ENCODE measurements at places on chromosomes 1 and 21.

GRCh38 chr1:154081386-154082126 is 73.3 kb downstream of the NUP210L start:
- no peaks in the 10 kb centered on the region for H3K36me3 ChIP-seq
- H3K27me3 ChIP-seq: no peaks in the 10 kb centered on the region
- no peak for DNase-seq

DNA sequence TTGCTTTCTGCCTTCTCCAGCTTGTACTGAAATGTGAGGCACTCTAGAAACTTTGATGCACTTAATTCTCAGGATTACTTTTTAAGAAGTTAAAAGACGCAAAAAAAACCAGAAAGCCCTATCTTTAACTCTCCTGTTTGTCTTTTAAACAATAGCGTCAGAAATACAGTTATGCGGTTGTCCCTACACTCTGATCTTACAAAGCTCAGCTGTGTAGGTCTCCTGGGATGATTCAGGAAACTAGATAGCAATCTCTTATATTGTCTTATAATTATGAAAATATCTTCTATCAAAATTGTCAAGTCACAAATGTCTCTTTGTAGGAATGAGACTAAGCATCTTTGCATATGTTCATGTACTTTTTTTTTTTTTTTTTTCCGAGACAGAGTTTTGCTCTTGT is 26.9 kb upstream of the RCAN3 start:
- no peaks in the 10 kb centered on the region for H3K36me3 ChIP-seq
- no peak overlapping the region for H3K4me3 ChIP-seq
- no peak for DNase-seq
- H3K27ac ChIP-seq: no peak overlapping the region
- H3K27me3 ChIP-seq: no peaks in the 10 kb centered on the region

DNA sequence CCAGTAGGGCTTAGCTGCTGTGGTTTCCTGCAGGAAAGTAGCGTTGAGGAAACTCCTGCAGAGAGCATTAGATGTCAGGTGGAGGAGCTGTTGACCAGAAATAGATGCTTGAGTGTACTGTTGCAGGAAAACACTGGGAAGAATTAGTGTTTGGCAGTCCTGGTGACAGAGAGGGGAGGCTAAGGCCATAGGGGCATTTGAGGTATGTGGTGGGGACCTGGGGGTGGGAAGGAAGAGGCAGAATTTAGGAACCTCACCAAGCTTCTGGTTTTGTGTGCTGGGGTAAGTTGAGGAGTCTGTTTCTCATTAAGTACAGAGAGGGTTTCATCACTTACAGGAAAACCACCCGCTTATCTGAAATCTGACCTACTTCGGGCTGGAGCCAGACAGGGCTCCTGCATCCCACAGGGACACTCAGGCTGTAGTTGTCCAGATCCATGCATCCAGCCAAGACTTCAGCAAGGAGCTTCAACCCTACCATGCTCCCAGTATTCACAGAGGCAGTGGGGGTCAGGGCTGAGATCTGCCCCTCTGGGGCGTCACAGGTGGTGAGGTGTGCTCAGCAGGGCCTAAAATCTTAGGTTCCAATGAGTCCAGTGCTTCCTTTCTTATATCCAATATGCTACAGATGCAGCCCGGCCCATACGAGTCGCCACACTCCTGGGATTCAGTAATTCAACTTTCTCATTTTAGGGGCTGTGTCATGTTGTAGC is 15.1 kb downstream of the SH2D2A start:
- no peaks in the 10 kb centered on the region for H3K27me3 ChIP-seq
- no peak overlapping the region for H3K4me3 ChIP-seq
- H3K36me3 ChIP-seq: peaks cover 54% of the 10 kb centered on the region
- no peak overlapping the region for H3K27ac ChIP-seq

DNA sequence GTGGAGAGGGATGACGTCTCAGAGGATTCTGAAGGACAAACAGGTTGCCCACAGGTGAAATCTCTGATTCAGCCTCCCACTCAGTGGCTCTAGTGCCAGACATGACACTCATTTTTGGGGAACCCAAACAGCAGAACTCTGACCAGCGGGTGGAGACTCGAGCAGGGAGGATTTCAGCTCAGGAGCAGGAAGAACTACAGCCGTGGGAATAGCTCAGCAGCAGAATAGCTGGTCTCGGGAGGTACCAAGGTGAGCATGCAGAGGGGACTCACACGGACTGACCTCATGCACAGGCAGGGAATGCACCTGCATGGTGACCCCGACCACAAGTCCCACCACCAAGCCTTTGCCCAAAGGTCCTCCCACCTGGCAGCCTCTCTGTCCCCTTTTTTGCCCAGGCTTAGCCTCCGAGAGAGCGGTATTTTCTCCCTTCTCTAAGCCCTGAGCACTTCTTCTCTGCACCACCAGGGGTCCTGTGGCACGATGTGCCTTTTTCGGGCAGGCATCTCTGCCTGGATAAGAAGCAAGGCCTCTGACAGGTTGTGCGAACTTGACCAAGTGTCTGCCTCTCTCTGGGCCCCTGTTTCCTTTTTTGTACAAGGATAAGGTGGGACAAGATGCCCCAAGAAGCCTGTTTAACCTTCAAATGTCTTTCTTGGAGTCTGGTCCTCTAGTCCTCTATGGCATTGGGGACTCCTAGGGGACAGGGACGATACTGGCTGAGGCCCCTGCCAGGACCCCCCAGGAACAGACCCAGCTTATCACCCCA is 8.8 kb upstream of the FGR start:
- H3K27me3 ChIP-seq: no peaks in the 10 kb centered on the region
- H3K36me3 ChIP-seq: no peaks in the 10 kb centered on the region
- peaks cover 6% of the 10 kb centered on the region for H3K4me1 ChIP-seq
- no peak overlapping the region for H3K4me3 ChIP-seq
- H3K27ac ChIP-seq: no peak overlapping the region
- peak; percentile 76 for DNase-seq

GRCh38 chr1:27099135-27099586 is 55.8 kb downstream of the SLC9A1 start:
- no peak for DNase-seq
- peak overlapping the region; percentile 25 for H3K27ac ChIP-seq
- H3K27me3 ChIP-seq: no peaks in the 10 kb centered on the region
- H3K36me3 ChIP-seq: no peaks in the 10 kb centered on the region
- H3K4me1 ChIP-seq: peaks cover 26% of the 10 kb centered on the region
- peak overlapping the region; percentile 42 for H3K4me3 ChIP-seq

DNA sequence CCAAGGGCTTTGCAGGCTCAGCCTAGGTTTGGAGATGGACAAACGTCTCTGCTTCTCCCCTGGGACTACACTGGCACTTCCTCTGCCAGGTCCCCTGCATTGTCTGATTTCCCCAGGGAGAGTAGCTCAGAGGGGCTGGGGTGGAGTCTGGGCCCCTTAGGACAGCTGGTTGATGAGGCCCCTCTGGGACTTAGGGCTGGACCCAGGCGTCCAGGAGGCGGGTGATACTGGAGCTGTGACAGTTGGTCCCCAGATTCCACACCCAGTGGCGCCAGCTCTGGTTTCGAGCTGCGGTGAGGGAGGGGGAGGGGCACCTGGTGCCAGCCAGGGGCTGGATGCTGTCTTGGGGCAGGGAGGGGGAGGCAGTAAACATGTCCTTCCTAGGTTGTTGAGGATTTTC is 7.4 kb upstream of the MEX3A start:
- H3K4me3 ChIP-seq: no peak overlapping the region
- no peaks in the 10 kb centered on the region for H3K27me3 ChIP-seq
- DNase-seq: no peak

DNA sequence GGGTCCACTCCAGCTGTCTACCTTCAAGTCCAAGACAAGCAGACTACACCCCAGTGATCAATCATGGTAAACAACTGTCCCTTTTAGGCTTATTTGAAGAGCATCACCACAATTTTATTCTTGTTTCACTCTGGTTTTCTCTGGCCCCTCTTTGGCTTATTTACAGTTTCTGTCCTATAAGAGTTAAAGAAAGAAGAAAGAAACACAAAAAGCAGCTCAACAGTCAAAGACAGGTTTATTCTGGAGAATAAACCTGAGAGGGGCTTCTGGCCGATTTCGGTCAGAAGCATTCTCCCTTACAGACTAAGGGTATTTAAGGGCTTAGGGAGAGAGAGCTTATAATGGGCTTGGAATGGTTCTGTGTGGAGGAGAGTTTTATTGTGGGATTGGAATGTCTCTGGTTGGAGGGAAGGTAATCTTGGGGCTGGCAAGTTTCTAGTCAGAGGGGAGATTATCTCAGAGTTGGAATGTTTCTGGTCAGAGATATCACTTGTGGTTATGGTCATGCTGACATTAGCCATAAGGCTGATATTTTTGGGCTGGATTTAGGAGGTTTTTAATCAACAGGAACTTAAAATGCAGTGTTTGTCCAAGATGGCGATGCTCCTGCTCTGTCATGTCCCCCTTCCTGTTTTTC is 161.0 kb downstream of the URB2 start:
- no peak overlapping the region for H3K4me3 ChIP-seq
- no peaks in the 10 kb centered on the region for H3K27me3 ChIP-seq
- H3K4me1 ChIP-seq: no peaks in the 10 kb centered on the region
- H3K36me3 ChIP-seq: no peaks in the 10 kb centered on the region
- no peak overlapping the region for H3K27ac ChIP-seq
- DNase-seq: no peak

- peaks cover 63% of the 10 kb centered on the region for H3K4me1 ChIP-seq
- H3K36me3 ChIP-seq: no peaks in the 10 kb centered on the region
- no peak for DNase-seq
These were observed 178.0 kb downstream of the HIVEP3 start for GRCh38 chr1:41740630-41741239.

- H3K4me3 ChIP-seq: no peak overlapping the region
- H3K4me1 ChIP-seq: no peaks in the 10 kb centered on the region
- H3K27ac ChIP-seq: no peak overlapping the region
- no peaks in the 10 kb centered on the region for H3K27me3 ChIP-seq
- DNase-seq: no peak
- H3K36me3 ChIP-seq: no peaks in the 10 kb centered on the region
These were observed 145.6 kb upstream of the TNR start for GRCh38 chr1:175888996-175889395.

GRCh38 chr1:16409536-16410152 is 27.6 kb downstream of the SPATA21 start:
- no peaks in the 10 kb centered on the region for H3K27me3 ChIP-seq
- H3K4me1 ChIP-seq: no peaks in the 10 kb centered on the region
- no peak overlapping the region for H3K27ac ChIP-seq
- no peaks in the 10 kb centered on the region for H3K36me3 ChIP-seq
- H3K4me3 ChIP-seq: no peak overlapping the region
- DNase-seq: no peak

GRCh38 chr1:202167708-202168415 is 7.5 kb upstream of the PTPN7 start:
- no peak overlapping the region for H3K27ac ChIP-seq
- no peaks in the 10 kb centered on the region for H3K36me3 ChIP-seq
- no peak overlapping the region for H3K4me3 ChIP-seq
- no peak for DNase-seq

GRCh38 chr1:147391114-147391513 is 148.6 kb downstream of the CHD1L start:
- no peak overlapping the region for H3K27ac ChIP-seq
- no peak for DNase-seq
- no peaks in the 10 kb centered on the region for H3K27me3 ChIP-seq
- no peak overlapping the region for H3K4me3 ChIP-seq
- H3K4me1 ChIP-seq: no peaks in the 10 kb centered on the region

- H3K27me3 ChIP-seq: no peaks in the 10 kb centered on the region
- no peak overlapping the region for H3K27ac ChIP-seq
- peaks cover 23% of the 10 kb centered on the region for H3K4me1 ChIP-seq
- H3K36me3 ChIP-seq: peaks cover 35% of the 10 kb centered on the region
These were observed 12.7 kb downstream of the UTP11 start for GRCh38 chr1:38025233-38025632.

GRCh38 chr21:15152591-15152990 is 87.8 kb upstream of the NRIP1 start:
- no peaks in the 10 kb centered on the region for H3K36me3 ChIP-seq
- no peak for DNase-seq
- no peak overlapping the region for H3K4me3 ChIP-seq
- no peaks in the 10 kb centered on the region for H3K27me3 ChIP-seq
- H3K27ac ChIP-seq: no peak overlapping the region

GRCh38 chr1:211643324-211644212 is 31.9 kb downstream of the NEK2 start:
- no peak overlapping the region for H3K4me3 ChIP-seq
- DNase-seq: no peak
- no peaks in the 10 kb centered on the region for H3K27me3 ChIP-seq
- H3K36me3 ChIP-seq: no peaks in the 10 kb centered on the region

GRCh38 chr1:47883963-47884362 is 113.2 kb downstream of the TRABD2B start:
- DNase-seq: no peak
- H3K27me3 ChIP-seq: no peaks in the 10 kb centered on the region
- H3K4me1 ChIP-seq: no peaks in the 10 kb centered on the region
- no peaks in the 10 kb centered on the region for H3K36me3 ChIP-seq
- H3K27ac ChIP-seq: no peak overlapping the region

DNA sequence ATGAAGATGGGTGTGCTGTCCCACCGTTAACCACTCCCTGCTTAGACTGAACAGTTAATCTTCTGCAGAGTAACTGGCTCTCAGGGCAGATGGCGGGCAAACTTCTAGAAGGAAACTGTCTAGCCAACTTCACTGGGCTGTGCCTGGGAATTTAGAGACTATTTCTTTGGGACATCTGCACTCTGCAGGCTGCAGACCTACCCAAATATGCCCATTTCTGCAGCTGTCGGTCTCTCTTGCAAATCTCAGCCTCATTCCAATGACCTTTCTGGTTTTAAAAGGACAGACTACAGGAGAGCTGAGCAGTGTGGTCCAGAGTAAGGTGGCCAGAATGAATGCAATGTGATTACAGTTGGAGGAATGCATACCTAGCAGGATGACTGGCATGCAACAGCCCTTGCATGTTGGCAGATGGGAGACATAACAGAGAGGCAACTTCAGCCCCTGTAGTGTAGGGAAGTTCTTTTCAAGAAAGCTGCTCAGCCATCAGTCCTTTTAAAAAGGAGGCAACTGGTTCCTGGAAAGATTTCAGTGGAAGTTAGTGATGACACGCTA is 26.3 kb upstream of the IL20 start:
- no peaks in the 10 kb centered on the region for H3K36me3 ChIP-seq
- H3K4me1 ChIP-seq: no peaks in the 10 kb centered on the region
- DNase-seq: no peak
- no peaks in the 10 kb centered on the region for H3K27me3 ChIP-seq
- no peak overlapping the region for H3K4me3 ChIP-seq

DNA sequence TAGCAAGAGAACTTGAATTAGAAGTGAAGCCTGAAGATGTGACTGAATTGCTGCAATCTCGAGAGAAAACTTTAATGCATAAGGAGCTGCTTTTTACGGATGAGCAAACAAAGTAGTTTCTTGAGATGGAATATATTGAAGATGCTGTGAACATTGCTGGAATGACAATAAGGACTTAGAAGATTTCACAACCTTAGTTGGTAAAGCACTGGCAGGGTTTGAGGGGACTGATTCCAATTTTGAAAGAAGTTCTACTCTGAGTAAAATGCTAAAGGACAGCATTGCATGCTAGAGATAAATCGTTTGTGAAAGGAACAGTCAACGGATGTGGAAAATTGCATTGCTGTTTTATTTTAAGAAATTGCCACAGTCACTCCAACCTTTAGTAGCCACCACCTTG is 69.5 kb downstream of the GDAP2 start:
- H3K4me3 ChIP-seq: no peak overlapping the region
- no peaks in the 10 kb centered on the region for H3K4me1 ChIP-seq
- H3K27ac ChIP-seq: no peak overlapping the region

DNA sequence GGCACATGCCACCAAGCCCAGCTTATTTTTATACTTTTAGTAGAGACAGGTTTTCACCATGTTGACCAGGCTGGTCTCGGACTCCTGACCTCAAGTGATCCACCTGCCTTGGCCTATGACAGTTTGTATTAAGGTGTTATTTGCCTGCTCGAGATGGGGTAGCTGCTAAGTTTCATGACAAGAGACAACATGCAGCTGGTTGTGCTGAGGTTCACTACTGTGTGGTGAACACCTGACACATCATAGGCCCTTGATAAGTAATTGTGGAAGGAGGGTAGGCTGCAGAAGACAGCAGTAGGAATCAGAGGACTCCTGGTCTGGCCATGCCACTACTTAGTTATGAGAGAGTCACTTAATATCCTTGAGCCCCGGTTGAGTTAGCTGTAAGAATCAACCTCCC is 46.2 kb downstream of the PLPP3 start:
- H3K4me1 ChIP-seq: no peaks in the 10 kb centered on the region
- H3K27me3 ChIP-seq: peaks cover 3% of the 10 kb centered on the region
- no peak for DNase-seq
